ENCODE measurements at places on chromosomes 3 and 15.

- DNase-seq: no peak
Measured at GRCh38 chr3:184694716-184695115, 17.1 kb downstream of the MAGEF1 start.

DNA sequence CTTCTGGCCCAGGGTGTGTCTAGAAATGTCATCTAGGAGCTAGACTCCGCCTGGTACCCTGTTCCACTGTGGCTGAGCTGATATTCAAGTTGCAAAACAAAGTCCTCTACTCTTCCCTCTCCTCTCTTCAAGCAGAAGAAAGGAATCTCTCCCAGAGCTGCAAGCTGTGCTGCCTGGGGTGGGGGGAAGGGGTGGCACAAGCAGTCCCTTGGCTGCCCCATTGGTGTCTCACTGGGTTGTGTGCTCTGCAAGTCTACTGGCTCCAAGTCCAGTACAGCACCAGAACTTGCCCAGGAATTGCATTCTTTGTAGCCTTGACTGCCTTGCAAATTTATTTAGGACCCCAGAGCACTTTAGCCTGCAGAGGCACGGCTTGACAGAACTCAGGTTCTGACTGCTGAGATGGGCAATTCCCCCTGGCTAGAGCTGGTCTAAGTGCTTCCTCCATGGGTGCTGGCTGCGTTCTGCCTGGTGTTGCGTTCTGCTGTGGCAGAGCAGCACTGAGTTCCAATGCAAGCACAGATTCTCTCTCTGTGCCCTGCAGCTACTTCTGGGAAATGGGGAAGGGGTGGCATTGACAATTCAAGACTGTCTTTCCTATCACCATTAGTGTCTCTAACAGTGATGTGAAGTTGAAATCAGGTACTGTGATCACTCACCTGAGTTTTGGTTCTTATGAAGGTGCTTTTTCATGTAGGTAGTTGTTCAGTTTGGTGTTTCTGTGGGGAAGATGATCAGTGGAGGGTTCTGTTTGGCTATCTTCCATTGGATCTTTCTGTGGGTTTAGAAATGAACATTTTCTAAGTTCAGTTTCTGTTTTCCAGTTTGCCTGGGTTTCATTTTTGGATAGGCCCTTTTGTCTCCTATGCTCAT, 39.5 kb downstream of the OXSR1 start:
- no peak for DNase-seq

- DNase-seq: no peak
Measured at GRCh38 chr3:95926904-95927501, 887.4 kb upstream of the EPHA6 start.

- DNase-seq: no peak
Measured at GRCh38 chr15:70238917-70239316, 141.2 kb upstream of the TLE3 start.

DNA sequence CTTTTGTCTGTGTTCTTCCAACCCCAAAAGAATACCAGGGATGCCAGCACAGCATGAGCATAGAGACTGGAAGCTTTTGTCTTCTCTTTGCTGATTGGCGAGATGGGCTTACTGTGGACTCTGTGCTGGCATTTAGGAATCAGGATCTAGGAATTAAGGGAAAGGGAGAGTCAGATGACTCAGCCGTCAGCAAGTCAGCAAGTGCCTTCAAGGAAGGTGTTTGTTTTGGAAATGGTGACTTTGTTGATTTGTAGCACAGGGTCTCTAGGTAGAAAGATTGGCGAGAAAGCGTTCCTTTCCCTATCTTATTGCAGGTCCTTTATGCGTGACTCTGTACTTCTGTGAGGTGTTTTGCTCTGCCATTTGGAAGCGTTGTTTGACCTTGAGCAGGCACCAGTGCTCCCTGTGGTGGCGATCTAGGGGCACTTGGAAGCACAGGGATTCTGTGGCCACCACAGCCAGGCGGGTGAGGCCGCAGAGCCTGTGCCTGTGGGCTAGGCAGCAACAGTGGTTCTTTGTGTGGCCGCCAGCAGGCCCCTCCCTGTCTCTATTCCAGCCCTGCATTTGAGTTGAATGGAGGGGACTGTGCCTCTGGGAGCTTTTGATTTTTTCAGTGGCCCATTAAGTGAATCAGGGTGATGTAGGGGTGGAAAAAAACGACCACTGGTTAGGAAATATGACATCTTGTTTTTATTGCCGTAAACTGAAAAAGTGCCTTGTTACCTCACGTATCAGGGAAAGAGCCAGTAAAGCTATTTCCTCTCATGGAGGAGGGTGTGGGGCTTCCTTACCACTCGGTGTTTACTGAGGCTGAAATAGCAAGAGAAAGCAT, 19.0 kb downstream of the FAN1 start:
- DNase-seq: no peak

DNA sequence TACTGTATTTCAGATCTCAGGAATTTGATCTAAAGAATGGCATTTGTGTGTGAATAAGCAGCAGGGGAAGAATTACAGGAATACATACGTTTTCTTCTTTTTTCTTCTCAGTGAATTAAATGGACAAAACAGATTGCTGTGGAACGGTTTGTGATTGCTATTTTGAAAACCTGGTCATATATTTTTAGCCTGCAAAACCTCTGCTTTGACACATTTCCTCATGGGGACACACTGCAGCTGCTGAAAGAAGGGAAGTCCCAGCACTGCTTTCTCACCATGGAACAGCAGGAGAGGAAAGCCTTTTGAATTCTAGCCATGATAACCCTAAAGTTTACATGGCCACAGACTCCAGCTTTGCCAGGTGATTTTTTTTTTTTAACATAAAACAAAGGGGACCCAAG, 315.0 kb downstream of the OXSM start:
- DNase-seq: no peak

GRCh38 chr15:70466305-70466704, 297.1 kb downstream of the UACA start:
- DNase-seq: no peak

- DNase-seq: no peak
Measured at GRCh38 chr3:178172121-178172520, 364.1 kb upstream of the KCNMB2 start.

DNA sequence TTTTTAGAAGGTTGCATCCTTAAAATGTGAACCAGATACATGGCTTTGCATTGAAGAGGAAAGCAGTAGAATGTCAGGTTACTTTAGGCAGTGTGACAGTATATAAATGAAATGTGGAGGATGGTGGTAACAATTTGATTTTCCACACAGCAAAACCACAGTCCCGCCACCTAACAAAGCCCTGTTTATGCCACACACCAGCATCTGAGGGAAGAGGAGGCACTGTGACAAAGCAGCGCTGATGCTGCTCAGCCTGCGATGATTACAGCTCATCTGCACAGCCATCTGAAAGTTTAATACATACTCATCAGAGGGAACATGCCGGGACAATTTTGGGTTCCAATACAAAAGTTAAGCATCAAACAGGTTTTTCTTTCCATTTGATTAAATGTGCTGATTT, 8.9 kb downstream of the RNF7 start:
- no peak for DNase-seq

DNA sequence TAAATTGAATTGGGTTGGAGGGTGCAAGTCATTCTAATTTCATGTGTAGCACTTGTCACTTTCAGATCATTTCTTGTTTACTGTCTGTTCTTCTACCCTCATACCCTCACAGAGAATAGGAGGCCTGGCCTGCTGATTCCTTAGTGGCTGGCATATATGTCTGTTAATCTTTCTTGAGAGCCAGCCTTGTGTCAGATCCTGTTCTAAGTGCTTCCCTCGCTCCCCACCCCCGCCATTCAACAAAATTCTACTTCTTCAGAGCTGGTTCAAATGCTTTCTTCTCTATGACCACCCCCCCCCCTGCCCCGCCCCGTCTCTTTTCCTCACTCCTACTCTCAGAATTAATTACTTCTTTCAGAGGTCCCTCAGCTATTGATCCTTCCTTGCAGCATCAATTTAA, 1.5 kb upstream of the U2SURP start:
- no peak for DNase-seq

DNA sequence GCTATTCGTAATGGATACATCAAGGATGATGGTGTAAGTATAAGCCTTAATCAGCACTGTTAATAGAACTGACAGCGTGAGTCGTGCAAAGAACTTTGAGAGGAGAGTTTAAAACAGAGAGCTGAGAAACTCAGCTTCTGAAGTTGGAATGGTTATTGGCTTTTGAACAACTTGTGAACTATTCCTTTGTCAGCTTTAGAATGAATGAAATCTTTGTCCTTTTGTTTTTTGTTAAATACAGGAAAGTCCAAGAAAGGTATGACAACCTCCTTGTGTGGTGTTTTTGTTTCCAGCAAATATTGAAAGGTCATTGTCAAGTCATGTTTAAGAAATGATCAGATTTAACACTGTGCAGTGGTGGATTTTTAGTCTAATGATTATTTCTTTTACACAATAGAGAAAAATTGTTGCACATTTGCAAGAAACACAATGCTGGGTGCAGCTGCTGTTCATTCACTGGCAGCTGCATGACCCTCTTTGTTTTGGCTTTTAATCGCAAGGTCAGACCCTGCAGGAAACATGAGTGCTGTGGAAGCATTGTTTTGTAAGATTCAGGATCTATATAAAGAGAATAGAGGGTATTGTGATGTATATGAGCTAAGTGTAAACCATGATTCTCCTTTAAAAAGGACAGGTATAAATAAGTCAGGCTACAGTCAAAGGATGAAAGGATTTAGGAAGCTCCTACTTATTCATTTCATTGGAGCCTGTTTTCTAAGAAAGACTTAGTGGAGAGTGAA, 21.7 kb upstream of the ABHD10 start:
- no peak for DNase-seq

GRCh38 chr3:151541178-151541577, 80.3 kb upstream of the IGSF10 start:
- no peak for DNase-seq

GRCh38 chr15:73022161-73022560, 30.1 kb upstream of the NEO1 start:
- DNase-seq: no peak

DNA sequence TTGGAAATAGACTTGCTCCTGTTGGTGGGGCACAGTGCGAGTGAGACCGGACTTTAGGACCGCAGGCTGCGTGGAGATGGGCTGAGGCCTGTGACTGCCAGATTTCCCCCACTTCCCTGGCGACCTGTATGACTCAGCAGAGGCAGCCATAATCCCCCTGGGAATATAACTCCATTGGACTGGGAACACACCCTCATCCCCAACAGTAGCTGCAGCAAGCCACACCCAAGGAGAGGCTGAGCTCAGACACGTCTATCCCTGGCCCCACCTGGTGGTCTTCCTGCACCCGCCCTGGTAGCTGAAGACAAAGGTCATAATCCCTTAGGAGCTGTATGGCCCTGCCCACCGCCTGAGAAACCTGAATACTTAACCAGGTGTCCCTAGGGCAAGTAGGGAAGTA, 42.6 kb downstream of the DZIP1L start:
- DNase-seq: no peak

DNA sequence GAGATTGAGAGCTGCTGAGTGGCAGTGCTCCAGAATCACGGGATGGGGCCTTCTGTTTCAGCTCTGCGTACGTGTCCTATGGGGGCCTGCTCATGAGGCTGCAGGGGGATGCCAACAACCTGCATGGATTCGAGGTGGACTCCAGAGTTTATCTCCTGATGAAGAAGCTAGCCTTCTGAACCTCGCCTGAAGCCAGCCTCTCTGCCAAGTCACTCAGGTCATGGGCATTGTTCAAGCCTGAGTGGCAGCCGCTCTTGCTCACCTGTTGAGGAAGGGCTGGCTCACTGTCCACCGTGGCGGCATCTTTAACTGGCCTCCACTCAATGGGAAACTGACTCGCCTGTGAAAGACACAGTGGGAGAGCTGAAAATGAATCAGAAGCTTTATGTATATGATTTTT, 6.6 kb downstream of the POLR2H start:
- no peak for DNase-seq

GRCh38 chr3:197487911-197488391, 67.8 kb downstream of the BDH1 start:
- no peak for DNase-seq

GRCh38 chr3:44339181-44340057, 853 bp downstream of the TCAIM start:
- DNase-seq: no peak

- DNase-seq: no peak
Measured at GRCh38 chr15:100265641-100266035, 76.1 kb downstream of the ADAMTS17 start.
